ENCODE measurements at places on chromosomes 2 and 18.

- DNase-seq = no peak
These were observed 69.2 kb downstream of the PDCL3 start for GRCh38 chr2:100632037-100632436.

GRCh38 chr2:162994718-162995117 lies 156.2 kb upstream of the KCNH7 start:
- no peak for DNase-seq

GRCh38 chr2:9768388-9768787 lies 74.9 kb upstream of the TAF1B start:
- DNase-seq = no peak

GRCh38 chr18:70329071-70329470 lies 40.2 kb downstream of the SOCS6 start:
- DNase-seq = no peak

GRCh38 chr2:132477962-132478361 lies 61.4 kb downstream of the GPR39 start:
- no peak for DNase-seq

DNA sequence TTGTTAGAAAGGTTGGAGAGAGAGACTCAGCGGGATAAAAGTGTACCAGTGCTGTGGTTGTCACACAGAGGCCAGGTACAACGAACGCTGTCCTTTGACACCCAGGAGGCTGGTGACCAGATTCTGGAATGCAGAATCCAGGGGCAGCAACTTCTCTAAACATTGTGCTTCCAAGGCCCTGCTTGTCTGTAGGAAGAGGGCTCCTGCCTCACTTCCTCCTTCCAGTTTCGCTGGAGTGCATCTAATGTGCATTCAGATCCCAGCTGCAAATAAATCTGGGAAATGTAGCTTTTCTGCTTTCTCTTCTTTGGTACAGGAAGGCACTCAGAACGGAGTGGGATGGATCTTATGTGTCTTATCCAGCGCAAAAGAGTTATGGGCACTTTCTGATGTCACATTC lies 171.8 kb upstream of the ATP5MC3 start:
- DNase-seq = no peak

GRCh38 chr2:157364257-157364974 lies 38.8 kb upstream of the ERMN start:
- no peak for DNase-seq

DNA sequence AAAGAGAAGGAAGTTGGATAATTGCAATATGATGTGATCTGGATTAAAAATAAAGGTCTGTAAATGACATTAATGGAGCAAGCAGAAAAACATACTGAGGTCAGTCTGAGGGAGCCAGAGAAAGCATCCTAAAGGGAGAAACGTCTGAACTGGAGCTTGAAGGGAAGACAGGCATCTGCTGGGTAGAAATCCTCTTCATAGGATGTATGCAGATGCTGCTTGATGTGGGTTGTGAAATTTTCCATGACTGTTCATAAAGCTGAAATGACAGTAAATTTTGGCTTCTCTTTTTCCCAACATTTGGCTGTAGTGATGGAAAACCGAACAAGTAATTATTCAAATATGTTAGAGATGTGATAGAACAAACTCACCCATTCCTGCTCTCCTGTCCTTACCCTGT lies 287.6 kb downstream of the CAMKMT start:
- no peak for DNase-seq

DNA sequence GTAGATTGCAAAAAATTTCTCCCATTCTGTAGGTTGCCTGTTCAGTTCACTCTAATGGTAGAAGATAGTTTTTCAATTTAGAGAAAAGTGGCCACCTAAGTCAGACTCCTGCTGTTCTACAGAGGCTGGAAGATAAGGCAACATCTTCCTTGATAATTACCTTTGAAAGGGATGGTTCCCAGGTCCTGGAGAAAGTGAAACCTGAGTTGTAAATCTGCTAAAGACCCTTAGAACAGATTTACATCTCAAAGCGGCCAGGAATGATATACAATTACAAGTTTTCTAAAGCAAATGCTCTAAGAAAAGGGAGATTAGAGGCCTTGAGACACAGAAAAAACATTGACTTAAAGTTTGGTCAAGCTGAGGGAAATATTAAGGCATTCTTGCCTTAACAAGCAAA lies 1350.2 kb upstream of the FAM98A start:
- no peak for DNase-seq

DNA sequence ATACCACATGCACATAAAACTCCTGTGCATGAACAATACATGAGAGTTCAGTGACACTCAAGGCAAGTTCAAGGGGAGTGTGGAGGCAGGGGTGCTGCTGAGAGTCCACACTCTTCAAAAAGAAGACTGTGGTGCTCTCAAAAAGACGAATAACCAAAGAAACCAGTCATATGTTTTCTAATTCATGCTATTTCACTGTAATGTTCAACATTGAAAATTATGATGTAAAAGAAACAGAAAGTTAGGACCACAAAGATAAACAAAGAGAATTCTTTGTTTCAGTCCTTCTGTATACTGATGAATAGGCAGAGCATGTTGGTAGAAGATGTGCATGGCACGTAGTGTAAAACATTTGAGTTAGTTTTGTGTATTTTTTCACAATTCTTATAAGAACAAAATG lies 864.2 kb upstream of the LRATD1 start:
- DNase-seq = no peak
